ENCODE measurements at places on chromosomes 2 and 18.

DNA sequence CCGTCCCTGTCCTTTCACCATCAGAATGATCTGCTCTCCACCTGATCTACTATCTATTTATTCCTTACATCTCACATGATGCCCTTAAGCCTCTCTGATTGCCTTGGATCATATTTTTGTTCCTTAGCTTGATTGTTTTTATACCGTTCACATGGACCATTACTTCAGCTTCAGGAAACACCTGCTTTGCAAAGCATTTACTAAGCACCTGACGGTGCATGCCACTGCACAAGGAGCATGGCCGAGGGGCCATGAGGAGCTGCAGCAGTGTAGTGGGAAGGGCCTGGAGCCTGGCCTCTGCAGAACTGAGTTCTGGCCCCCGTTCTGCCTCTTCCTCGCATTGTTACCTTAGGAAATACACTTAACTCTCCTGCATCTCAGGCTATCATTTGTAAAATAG lies 124.1 kb upstream of the NDUFV2 start:
- no peak for DNase-seq

GRCh38 chr2:134220344-134220974 lies 33.4 kb upstream of the MGAT5 start:
- DNase-seq, result no peak

DNA sequence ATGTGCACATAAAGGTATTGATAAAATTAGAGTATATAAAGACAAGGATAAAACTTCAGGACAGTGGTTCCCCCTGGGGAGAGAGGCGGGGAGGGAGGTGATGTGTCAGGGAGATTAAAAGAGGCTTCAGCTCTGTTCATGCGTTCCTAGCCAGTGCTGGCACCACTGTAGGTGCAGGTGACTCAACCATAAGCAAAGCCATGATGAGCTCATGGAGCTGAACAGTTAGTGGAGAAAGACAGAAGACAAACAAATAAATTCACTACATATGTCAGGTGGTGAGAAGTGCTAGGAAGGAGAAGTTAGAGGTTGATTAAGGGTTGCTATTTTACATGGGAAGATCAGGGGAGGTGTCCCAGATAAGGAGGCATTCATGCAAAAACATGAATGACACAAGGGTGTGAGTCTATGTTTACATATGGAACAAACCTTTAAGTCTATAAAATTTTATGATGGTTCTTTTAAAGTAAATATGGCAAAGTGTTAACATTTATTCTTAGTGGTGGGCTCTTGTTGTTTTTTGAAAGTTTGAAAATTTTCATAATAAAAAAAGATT lies 136.0 kb downstream of the ANKRD44 start:
- no peak for DNase-seq

DNA sequence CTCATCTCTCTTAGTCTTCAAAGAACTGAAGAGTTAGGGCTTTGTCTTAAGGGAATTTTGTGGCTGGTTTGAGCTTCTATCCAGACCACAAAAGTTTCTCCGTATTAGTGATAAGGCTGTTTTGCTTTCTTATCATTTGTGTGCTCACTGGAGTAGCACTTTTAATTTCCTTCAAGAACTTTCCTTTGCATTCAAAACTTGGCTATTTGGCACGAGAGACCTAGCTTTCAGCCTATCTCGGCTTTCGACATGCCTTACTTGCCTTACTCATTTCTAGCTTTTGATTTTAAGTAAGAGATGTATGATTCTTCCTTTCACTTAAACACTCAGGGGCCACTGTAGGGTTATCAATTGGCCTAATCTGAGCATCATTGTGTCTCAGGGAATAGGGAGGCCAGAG lies 29.9 kb downstream of the HDHD2 start:
- DNase-seq, result no peak

DNA sequence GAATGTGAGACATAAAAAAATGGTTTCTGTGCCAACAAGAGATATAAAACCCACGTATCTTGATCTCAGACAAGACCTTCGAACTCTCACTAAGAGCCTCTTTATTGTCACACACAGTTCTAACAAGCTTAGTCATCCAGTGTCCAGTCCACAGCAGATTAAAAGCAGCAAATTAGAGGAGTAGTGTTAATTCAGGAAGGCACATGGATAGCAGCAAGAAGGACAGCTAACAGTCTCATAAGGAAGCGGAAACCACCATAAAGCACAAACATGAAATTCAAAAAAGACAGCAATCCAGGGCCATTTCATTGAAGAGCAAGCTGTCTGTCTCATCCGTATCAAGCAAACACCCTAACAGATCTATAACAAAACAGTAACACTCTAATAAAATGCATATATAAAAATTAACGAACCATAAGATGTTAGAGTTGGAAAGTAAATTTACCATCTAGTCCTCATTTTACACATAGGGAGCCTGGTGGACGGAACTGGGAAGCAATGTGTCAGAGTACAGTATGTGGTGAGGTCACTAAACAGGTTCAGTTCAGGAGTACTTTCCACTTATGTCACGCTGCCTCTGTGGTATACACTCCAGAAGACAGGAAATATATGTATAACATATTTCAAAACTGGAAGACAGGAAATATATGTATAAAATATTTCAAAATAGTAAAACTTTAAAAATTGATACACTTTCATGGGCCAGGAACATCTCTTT lies 18.3 kb downstream of the AAK1 start:
- no peak for DNase-seq

GRCh38 chr2:149561309-149561926 lies 26.2 kb downstream of the MMADHC start:
- no peak for DNase-seq

GRCh38 chr2:165471349-165471950 lies 2.0 kb downstream of the CSRNP3 start:
- no peak for DNase-seq

GRCh38 chr2:100664756-100665101 lies 101.9 kb downstream of the PDCL3 start:
- no peak for DNase-seq

DNA sequence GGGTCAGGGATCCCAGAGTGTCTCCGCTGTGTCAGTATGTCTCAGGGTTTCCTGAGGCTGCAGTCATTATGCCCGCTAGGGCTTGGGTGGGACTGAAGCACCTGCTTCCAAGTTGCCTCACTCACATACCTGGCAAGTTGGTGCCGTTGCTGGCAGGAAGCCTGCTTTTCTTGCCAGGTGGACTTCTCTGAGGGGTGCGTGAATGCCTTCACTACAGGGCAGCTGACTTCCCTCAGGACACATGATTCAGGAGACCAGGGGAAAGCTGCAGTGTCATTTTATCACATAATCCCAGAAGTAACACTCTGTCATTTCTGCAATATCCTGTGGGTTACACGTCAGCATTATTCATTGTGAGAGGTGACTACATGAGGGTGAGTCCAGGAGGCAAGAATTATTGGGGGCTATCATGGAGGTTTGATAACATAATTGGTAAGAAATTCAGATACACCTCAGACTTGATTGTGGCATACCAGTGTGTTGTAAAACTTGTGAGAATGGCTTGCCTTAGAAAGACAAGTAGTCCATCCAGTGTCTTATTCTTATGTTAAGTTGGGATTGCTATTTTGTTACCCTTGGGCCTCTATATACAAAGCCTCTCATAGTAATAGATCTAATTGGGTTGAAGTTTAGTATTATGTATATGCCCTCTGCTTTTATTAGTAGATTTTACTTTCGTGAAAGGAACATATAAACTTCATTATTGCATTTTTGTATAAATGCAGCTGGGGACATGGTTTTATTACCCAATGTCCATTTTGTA lies 44.1 kb downstream of the NEDD4L start:
- DNase-seq, result no peak

DNA sequence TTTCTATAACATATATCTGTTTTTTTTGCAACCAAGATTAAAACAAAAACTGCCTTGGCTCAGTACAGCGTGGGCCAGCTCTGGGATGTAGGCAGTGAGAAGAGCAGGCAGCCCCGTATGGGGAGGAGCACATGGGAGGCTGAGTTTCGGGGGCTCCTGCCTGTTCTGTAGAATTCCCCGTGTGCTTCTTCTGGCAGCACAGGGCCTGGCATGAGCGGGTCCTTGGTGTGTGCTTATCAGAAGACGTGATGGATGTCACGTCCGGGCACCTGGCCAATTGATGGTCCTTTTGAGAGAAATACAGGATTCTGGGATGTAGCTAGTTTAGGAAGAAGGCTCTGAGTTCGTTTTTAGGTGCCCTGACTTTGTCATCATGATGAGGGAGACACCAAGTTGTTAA lies 16.2 kb downstream of the IMPA2 start:
- DNase-seq, result no peak

DNA sequence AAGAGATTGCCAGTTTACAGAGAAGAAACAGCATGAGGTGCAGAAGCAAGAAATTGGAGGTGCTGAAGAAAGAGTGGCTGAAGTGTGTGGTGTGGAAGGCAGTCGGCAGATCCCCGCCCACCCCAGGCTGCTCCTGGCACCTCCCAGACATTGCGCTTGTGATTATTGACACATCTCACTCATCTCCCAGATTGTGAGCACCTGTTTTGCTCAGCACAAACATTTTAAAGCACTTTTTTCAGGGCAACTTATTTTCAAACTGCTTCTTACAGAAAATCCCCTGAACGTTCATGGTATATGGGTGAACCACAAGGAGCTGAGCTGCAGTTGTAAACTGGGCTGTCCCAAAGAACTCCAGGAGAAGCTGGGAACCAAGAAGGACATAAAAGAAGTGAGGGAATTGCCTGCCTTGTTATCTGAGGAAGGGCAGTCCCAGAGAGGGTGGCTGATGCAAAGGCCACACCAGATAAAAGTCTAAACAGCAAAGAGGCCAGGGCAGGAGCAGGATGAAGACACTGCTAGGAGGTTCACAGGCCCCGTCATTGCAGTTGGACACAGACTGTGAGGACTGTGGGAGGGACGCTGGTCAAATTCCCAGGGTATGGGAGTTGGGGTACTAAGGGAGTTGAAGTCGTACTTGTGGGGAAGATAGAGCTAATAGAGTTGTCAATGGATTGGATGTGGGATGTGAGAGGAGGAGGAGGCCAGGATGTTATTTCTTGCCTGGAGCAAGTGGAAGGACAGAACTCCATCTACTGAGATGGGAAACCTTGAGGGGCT lies 65.1 kb downstream of the INPP4A start:
- DNase-seq, result no peak

DNA sequence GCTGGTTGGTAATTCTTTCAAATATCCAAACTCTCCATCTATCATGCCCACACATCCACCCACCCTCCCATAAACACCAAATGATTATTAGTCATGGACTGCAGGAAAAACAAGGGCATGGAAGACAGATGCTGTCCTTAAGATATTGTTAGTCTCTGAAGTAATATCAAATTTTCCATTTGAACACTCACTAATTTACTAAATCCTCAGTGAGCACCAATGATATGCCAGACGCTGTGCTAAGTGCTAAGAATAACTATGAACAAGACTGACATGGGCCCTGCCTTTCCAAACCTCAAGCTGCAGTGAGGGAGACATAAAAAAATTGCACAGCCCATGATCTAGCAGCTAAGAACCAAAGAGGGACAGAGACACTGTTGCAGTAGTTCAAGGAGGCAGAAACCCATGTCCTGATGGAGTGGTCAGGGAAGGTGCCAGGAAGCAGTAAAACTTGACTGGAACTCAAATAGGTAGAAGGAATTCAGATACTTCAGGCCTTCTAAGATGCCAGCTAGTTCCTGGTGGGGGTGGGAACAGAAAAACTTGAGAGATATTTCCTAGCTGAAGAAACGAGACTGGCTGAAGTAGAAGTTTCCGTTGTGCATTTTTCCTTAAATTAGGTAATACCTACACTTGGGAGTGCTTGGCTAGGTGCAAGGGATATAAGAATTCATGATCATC lies 182.1 kb downstream of the OSR1 start:
- DNase-seq, result no peak
